Glutamatergic neuron (in vitro differentiated cells): ENCODE measurements at places on chromosomes 5 and 9. TPM values are rescaled to one million over a fixed set of nuclear protein-coding genes. Genes with fewer than 3 reads are reported as not detected.

CBY3 gene
- total RNA-seq: not detected

TXNDC8 gene
- total RNA-seq: not detected

GARNL3 gene
- total RNA-seq: 14.7 TPM

SARDH gene
- 2.0 TPM for total RNA-seq

PCDHGA11 gene
- 12.5 TPM for total RNA-seq

GRM6 gene
- not detected for total RNA-seq

SUSD3 gene
- not detected for total RNA-seq

NKD2 gene
- 41.7 TPM for total RNA-seq

ZNF346 gene
- 18.2 TPM for total RNA-seq

ZNF462 gene
- total RNA-seq: 259 TPM

BTNL3 gene
- total RNA-seq: not detected

GFRA3 gene
- 1.1 TPM for total RNA-seq

BARHL1 gene
- not detected for total RNA-seq

NDUFA8 gene
- 46.1 TPM for total RNA-seq

SH3TC2 gene
- total RNA-seq: 0.25 TPM

SLC31A1 gene
- 11.2 TPM for total RNA-seq

OGN gene
- total RNA-seq: not detected

ACTL7B gene
- not detected for total RNA-seq

TEK gene
- 1.0 TPM for total RNA-seq

PCDHAC2 gene
- 6.0 TPM for total RNA-seq

DCTN3 gene
- total RNA-seq: 119 TPM

TSSK1B gene
- total RNA-seq: 0.54 TPM

TPPP gene
- 44.5 TPM for total RNA-seq

ARL14EPL gene
- not detected for total RNA-seq

OSMR gene
- total RNA-seq: not detected

CEMIP2 gene
- total RNA-seq: 122 TPM

GLT6D1 gene
- total RNA-seq: not detected

PITX1 gene
- 0.76 TPM for total RNA-seq

DIPK1B gene
- total RNA-seq: 71.3 TPM

ZNF354C gene
- total RNA-seq: 11.4 TPM

FCN2 gene
- not detected for total RNA-seq

SLC25A2 gene
- total RNA-seq: 1.9 TPM

MCIDAS gene
- total RNA-seq: not detected

PDZD2 gene
- total RNA-seq: 23.3 TPM

IRX1 gene
- 69.3 TPM for total RNA-seq

PCDHB11 gene
- total RNA-seq: 10.6 TPM

C9orf50 gene
- 0.56 TPM for total RNA-seq
